Activated CD8-positive, alpha-beta T cell treated with anti-CD3 and anti-CD28 coated beads for 36 hours (primary cell): ENCODE measurements at places on chromosomes 6 and 20. TPM values are rescaled to one million over a fixed set of nuclear protein-coding genes. Genes with fewer than 3 reads are reported as not detected.

DNA sequence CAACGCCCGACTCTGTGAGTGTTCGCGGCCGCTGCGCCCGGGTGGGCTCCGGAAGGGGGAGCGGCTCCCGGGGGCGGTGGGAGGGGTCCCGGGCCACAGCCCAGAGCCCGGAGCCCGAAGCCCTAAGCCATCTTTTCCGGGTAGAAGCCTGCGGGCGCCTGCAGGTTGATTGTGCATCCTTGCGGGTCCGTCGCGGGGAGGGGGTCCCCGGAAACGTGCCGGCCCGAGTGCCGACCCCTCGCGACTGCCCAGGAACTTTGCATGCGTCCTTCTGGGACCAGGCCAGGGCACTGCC is 413 bp downstream of the PTPRA start:
- peak; percentile 75 for DNase-seq

GRCh38 chr20:32573167-32573851 is 11.8 kb downstream of the NOL4L start:
- no peak for DNase-seq

- no peak for DNase-seq
Measured at GRCh38 chr6:154381548-154381947, 24.9 kb upstream of the IPCEF1 start.

DNA sequence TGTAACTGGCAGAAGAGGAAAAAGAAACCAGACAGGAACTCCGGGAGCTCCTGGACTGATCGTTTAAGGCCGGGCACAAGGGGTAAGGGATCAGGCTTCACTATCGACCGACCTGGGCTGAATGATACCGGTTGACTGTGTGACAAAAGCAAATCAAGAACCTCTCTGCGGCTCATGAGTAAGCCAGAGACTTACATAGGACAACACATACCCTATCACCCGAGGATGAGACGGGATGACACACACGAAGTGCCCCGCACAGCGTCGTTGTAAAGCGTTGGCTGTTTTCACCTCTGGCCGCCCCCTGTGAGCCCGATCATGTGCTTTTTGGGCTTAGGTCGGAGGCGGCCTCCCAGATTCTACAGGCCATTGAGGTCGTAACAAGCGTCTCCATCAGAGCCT is 695 bp upstream of the TGIF2 start:
- peak; percentile 89 for DNase-seq

DNA sequence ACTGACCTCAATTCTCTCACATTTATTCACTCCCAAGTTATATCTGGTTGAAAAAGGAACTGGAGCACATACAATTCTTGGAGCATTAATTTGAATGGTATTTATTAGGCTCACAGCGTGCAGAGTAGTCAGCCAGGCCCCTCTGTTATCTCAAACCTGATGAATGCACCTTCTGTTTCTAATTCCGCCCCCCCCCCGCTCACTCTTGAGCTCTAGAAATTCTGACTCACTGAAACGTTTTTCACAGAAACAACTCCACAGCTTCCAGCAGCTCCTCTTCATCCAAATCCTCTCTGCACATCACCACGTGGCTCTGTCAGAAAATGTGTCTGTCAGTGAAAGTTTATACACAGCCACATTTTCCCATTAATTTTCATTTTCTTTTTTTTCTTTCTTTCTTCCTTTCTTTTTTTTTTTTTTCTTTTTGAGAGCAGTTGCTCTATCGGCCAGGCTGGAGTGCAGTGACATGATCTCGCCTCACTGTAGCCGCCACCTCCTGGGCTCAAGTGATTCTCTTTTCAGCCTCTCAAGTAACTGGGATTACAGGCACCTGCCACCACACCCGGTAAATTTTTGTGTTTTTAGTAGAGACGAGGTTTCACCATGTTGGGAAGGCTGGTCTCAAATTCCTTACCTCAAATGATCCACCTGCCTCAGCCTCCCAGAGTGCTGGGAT is 109.4 kb downstream of the TBXT start:
- DNase-seq: no peak

DNA sequence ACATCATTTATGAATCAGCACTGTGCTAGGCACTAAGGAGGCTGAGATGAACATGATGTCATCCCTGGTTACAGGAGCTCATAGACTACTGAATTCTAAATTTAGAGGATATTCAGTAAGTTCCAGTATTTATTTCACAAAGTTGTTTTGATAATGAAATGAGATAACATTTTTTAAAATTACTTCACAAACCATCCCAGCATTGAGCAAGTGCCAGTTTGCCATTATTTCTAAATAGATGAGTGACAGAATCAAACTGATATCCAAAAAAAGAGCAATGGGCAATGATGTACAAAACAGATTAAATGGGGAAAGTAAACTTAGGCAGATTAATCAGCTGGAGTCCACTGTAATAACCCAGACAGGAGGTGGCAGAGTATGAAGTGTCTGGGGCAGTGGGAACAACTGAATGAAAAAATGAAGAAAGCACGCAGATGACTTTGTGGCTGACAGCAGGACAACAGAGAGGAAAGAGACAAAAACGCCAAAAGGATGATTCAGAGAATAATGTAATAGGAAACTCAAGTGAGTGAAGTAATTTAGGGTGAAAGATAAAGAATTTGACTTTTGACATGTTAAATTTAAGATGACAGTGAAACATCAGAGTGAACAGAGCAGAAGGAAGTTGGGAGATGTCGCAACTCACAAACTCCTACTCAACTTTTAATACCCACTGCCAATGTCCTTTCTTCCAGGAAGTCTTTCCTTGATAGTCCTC is 70.2 kb downstream of the RCAN2 start:
- no peak for DNase-seq

- DNase-seq: no peak
Measured at GRCh38 chr6:33078442-33078841, 2.7 kb downstream of the HLA-DPB1 start.

GRCh38 chr6:33851959-33852358 is 48.2 kb upstream of the MLN start:
- DNase-seq: peak; percentile 24

DNA sequence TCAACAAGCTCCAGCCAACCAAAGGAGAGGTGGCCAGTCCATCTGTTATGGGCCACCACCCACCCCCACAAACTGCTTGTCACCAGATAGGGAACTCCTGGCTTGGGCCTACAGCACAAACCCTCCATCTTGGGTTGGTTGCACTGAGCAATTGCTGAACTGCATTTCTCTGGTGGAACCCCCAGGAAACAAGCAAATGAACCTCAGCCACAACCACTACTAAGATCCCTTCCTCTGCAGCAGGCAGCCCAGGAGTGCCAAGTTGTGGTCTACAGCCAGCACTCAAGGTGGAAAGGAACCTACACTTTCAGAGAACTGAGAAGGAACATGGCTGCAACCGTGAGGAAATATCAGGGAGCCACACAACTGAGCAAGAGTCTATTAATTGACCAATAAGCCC is 171.6 kb downstream of the TMEM200A start:
- DNase-seq: no peak

DNA sequence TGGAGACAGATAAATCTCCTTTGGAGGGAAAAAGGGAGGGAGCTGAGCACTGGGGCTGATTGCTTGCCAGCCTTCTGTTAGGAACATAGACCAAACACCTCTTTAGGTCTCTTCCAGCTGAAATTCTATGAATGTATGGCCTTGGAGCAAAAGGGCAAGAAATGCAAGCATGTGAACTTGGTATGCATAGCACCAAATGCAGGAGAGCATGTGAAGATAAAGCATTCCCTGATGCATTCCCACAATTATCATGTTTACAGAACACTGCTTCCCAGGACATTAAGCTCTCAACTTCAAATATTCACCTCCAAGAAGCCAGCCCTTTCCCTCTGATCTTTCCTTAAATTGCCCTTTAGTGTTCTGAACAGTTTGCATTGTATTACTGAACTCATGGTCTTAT is 15.6 kb downstream of the RIPOR2 start:
- no peak for DNase-seq

GRCh38 chr6:30752157-30752927 is 8.0 kb upstream of the IER3 start:
- DNase-seq: no peak

GRCh38 chr6:34275128-34275804 is 26.5 kb upstream of the SMIM29 start:
- DNase-seq: peak; percentile 10

DNA sequence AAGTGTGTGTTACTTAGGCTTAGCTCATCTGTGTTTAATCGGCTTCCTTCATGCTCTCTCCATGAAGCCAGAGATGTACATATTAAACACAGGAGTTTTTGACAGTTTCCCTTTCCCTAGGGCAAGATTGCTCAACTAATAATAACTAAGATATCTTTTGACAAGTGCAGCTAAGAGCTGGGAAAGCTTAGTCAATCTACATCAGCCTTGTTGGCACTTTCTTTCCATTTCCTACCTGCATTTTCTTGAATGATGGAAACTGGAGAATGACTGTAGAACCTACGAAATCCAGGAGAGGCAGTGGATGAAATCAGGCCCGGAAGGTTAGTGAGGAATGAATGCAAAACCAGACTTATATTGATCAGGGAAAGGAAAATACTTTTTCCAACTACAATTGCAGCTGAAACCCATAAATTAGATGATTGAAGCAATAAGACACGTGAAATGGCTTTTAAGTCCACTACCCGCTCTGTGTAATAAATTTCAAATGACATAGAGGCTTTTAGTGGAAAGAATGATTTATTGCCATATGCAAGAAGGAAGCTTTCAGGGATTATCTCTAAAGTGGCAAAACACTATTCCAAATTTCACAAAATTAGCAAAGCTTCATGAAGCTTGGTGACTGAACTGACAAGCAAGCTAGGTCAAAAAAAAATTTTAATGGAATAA is 237.2 kb upstream of the ID4 start:
- DNase-seq: no peak

- no peak for DNase-seq
Measured at GRCh38 chr20:25382704-25383370, 7.8 kb downstream of the ABHD12 start.

DNA sequence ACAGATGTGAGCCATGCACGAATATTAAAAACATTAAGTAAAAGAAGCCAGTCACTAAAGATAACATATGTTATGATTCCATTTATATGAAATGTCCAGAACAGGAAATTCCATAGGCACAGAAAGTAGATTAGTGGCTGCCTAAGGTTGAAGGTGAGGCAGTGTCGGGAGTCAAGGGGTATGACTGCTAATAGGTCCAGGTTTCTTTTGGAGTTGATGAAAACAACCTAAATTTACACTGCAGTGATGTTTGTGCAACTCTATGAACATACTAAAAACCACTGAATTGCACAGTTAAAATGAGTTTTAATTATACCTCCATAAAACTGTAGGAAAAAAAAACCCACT is 14.4 kb downstream of the SRPK1 start:
- no peak for DNase-seq

GRCh38 chr20:33900521-33901131 is 89.5 kb downstream of the CHMP4B start:
- no peak for DNase-seq

- no peak for DNase-seq
Measured at GRCh38 chr6:127453845-127454619, 5.2 kb downstream of the KIAA0408 start.

DNA sequence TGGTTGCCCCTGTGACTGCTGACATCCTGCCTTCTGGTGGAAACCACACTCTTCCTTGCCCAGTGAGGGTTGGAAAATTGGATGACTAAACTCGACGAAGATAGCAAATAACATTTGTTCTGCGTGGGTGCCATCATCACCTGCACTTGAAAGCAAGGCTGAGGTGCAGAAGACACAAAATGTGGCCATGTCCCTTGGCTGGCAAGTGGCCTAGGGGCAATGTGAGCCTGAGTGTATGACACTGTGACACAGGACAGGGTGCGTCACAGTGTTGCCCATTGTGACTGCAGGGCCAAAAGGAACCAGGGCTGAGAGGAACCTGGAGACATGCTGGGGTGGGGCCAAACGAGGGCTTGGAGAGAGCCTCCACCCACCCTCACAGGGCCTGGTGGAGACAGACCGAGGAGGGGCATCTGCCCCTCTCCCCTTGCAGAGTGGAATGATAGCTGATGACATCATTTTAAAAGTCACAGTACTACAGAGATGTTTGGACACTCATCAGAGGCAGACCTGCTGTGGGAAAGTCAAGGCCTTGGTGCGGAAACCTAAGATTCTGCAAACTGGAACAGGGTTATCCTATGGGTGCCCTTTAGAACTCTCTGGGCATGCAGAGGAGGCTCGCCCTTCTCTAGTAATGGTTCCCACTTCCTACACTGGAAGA is 12.8 kb upstream of the HLA-F start:
- DNase-seq: peak; percentile 33

DNA sequence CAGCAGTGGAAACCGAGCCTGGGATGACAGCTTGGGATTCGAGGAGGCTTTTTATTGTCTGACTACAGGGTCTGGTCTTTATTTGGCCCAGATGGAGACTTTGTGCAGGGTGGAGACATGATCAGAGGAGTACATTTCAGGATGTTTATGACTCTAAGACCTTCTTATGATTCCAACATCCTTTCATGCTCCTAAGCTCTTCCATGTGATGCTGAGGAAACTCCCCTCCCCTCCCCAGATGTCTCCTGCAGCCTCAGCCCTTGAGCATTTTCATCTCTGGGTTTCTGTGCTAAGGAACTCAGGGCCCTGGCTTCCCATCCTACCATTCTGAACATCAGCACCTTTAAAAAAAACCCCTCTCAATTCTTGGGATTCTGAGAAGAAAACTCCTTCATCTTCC is 186.6 kb downstream of the SOX4 start:
- no peak for DNase-seq

DNA sequence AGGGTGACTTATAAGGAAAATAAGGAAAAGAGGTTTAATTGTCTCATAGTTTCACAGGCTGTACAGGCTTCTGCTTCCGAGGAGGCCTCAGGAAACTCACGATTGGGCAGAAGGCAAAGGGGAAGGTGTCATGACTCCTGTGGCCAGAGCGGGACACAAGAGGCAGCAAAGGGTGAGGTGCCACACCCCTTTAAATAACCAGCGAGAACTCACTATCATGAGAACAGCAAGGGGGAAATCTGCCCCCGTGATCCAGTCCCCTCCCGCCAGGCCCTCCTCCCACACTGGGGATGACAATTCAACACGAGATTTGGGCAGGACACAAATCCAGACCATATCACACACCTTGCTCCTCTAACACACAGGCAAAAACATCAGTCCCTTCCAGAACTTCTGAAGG is 254.0 kb downstream of the DLL1 start:
- no peak for DNase-seq

GRCh38 chr6:107743311-107743710 is 80.8 kb downstream of the SCML4 start:
- no peak for DNase-seq

DNA sequence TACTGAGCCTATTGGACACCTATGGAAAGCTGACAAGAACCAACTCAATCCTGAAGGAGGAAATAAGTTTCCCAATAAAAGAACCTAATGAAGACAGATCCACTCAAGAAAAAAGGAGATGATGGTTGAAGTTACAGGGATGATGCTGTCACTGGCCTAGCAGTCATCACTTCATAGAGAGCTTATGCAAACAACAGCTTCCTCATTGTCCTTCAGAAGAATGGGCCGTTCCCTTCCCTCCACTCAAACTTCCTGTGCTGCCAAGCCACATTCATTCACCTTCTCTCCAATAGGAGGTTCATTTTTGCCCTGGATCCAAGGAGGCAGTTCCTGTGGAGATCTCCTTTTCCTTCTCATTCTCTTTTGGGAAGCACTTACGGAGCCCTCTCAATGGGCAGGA is 13.8 kb upstream of the PM20D2 start:
- no peak for DNase-seq

The BTBD3 gene
- 5.3 TPM for total RNA-seq

The MAP1LC3A gene
- 1.0 TPM for total RNA-seq

The FAM83D gene
- 13.8 TPM for total RNA-seq

The OVOL2 gene
- not detected for total RNA-seq

The RIPPLY2 gene
- not detected for total RNA-seq
